ENCODE measurements at places on chromosomes 1 and 21. TPM values are rescaled to one million over a fixed set of nuclear protein-coding genes. Genes with fewer than 3 reads are reported as not detected.
A peak's percentile ranks its signal among the peaks of the same experiment; 100 is the strongest.

DNA sequence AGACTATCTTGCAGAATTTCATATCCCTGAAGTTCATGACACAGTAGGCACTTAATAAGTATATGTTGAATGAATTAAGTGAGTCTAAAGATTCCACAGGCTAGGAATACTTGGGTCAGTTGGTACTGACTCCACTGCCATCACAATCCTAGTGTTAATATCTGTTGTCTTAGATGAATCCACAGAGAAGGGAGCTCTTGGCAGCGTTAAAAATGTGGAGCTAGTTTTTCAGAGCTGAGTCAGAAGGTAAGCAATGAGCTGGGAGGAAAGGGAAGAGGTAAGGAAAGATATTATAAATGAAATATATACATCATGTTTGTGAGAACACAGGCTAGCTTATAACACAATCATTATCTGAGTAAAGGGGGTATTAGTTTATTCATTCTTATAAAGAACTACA lies 21.8 kb upstream of the GORAB start:
- no peak for DNase-seq

GRCh38 chr1:39576016-39576657 lies 453 bp downstream of the PABPC4 start:
- peak; percentile 10 for DNase-seq

- no peak for DNase-seq
Measured at GRCh38 chr21:42414553-42414927, 10.8 kb downstream of the UBASH3A start.

GRCh38 chr1:150076066-150076465 lies 8.5 kb downstream of the VPS45 start:
- DNase-seq, result no peak

DNA sequence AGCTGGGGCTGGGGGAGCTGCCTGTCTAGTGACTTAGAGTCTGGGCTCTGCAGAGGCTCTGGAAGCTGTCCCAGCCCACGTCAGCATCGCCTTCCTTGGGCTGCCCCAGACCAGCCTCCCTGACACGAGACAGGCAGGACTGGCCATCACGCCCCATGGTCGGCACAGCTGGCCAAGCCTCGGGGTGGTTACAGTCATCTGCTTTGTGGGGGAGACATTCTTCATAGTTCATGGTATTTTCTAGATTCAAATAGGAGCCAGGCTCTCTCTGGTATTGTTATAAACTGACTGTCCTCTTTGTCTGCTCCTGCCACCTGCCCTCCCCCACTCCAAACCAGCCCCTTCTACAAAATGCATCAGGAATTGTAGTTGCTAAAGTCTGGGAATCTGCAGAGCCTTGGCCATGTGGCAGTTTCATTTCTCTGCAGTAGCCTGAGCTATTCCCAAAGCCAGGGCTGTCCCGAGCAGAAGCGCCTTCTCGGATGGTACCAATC lies 29.4 kb downstream of the OLFML2B start:
- DNase-seq, result peak; percentile 58

Gene FAAH
- 10.8 TPM for polyA plus RNA-seq

Gene FCRL5
- not detected for polyA plus RNA-seq
